ENCODE measurements at places on chromosomes 5 and 9. TPM values are rescaled to one million over a fixed set of nuclear protein-coding genes. Genes with fewer than 3 reads are reported as not detected.
A peak's percentile ranks its signal among the peaks of the same experiment; 100 is the strongest.

The DND1 gene
- 2.7 TPM for total RNA-seq

The SNCAIP gene
- not detected for total RNA-seq

The CFAP90 gene
- total RNA-seq, result not detected

The ANKRD33B gene
- total RNA-seq, result 10.2 TPM

DNA sequence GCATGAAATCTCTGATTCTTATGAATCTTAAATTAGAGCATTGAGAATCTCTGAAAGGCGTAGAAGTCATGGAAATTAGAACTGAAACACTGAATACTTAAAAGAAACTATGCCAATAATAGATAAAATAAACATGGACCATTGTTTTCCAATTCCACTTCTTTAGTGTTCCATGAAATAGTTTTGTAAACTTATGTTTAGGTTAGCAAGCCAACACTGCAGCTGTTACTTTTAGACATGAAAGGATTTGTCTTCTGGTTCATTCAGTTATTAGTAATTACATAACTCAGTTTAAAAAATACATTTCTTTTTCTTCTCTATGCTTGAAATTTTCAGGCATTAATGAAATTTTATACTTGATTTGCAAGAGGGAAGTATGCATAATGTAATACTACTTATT is 733.4 kb upstream of the NUDT12 start:
- H3K36me3 ChIP-seq, result no peaks in the 10 kb centered on the region
- H3K27me3 ChIP-seq, result no peaks in the 10 kb centered on the region
- no peak overlapping the region for H3K27ac ChIP-seq
- H3K4me3 ChIP-seq, result no peak overlapping the region

- DNase-seq, result no peak
- H3K27ac ChIP-seq, result no peak overlapping the region
- H3K36me3 ChIP-seq, result no peaks in the 10 kb centered on the region
- no peak overlapping the region for H3K4me3 ChIP-seq
- H3K4me1 ChIP-seq, result no peaks in the 10 kb centered on the region
- peaks cover 4% of the 10 kb centered on the region for H3K27me3 ChIP-seq
Measured at GRCh38 chr9:38373679-38374078, 18.8 kb upstream of the ALDH1B1 start.

DNA sequence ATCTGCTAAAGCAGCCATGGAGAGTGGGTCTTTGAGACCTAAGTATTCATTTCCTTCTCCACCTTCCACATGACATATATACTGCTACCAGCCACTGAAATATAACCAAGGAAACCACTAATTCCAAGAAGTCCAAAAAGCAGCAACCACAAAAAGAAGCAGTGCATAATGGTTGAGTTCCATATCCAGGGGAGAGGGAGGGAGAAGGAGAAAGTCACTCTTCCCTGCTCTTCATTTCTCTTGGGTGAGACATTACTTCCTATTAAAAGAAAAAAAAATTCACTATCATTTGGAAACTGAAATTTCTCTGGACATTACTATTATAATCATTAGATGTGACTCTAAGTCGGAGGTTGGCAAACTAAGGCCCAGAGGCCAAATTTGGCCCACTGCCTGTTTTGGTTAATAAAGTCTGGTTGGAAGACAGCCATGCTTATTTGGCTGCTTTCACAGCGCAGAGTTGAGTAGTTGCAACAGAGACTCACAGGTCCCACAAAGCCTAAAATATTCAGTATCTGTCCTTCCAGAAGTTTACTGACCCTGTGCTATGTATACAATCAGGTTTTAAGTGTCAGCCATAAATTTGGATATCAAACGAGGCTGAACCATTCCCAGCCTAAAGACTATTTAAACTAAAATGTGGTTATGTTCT is 168.6 kb downstream of the MPDZ start:
- H3K4me3 ChIP-seq, result no peak overlapping the region
- no peak overlapping the region for H3K27ac ChIP-seq
- no peaks in the 10 kb centered on the region for H3K4me1 ChIP-seq

DNA sequence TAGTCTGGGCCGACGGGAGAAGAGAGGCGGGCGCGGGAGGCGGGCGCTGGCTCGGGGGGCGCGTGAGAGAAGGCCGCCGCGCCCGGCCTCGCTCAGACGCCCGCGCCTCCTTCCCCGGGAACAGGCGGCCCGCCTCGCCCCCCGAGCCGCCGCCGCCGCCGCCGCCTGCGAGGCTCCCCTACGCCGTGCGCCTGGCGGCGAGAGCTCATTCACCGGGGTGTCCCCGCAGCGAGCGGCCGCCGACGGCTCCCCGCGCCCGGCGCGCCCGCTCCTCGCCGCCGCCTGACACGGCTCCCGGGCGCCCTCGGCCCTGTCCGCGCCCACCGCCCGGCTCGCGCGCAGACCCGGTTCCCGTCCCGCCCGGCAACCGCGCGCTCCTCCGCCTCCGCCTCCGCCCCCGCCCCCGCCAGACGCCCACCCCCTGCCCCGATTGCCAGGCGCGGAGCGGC is at the start of gene GNAQ:
TSS of gene GNAQ (minus strand) at position 368 of the 449 bp plus-strand sequence. CDS start 576 bp downstream, outside the sequence.
- peak within 1 kb of the TSS; percentile 88 for H3K27ac ChIP-seq
- peak within 1 kb of the TSS; percentile 90 for H3K4me3 ChIP-seq
- peak; percentile 71 for DNase-seq
- no peaks in the 10 kb centered on the region for H3K36me3 ChIP-seq

DNA sequence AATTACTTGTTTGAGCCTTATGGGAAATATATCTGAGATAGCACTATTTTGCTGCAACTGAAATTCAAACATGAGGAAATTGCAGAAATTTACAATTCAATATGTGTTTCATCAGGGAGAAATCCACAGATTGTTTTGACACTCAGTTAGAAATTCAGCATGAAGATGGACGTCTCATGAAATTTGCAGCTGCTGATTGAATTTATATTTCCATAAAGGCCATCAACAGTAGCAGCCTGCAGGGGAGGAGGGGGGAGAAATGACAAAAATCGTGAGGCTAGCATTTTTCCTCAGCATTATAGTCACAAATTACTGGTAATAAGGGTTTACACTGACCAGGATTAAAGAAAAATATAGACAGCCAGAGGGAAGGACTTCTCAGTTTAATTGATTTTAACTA is 81.0 kb downstream of the NDUFAF2 start:
- no peaks in the 10 kb centered on the region for H3K27me3 ChIP-seq
- H3K36me3 ChIP-seq, result peaks cover 20% of the 10 kb centered on the region
- no peak overlapping the region for H3K27ac ChIP-seq

GRCh38 chr5:120413686-120414085 is 50.4 kb upstream of the PRR16 start:
- H3K27me3 ChIP-seq, result no peaks in the 10 kb centered on the region
- no peaks in the 10 kb centered on the region for H3K36me3 ChIP-seq
- H3K27ac ChIP-seq, result no peak overlapping the region
- DNase-seq, result no peak
- H3K4me3 ChIP-seq, result no peak overlapping the region

GRCh38 chr9:70805949-70806348 is 315.5 kb downstream of the TRPM3 start:
- H3K4me1 ChIP-seq, result no peaks in the 10 kb centered on the region
- H3K27me3 ChIP-seq, result peaks cover 9% of the 10 kb centered on the region
- DNase-seq, result no peak
- H3K27ac ChIP-seq, result no peak overlapping the region

GRCh38 chr5:65506961-65507360 is 25.2 kb upstream of the ADAMTS6 start:
- H3K4me1 ChIP-seq, result peaks cover 2% of the 10 kb centered on the region
- H3K36me3 ChIP-seq, result peaks cover 3% of the 10 kb centered on the region
- H3K27me3 ChIP-seq, result no peaks in the 10 kb centered on the region
- H3K27ac ChIP-seq, result no peak overlapping the region
- H3K4me3 ChIP-seq, result no peak overlapping the region
- no peak for DNase-seq

DNA sequence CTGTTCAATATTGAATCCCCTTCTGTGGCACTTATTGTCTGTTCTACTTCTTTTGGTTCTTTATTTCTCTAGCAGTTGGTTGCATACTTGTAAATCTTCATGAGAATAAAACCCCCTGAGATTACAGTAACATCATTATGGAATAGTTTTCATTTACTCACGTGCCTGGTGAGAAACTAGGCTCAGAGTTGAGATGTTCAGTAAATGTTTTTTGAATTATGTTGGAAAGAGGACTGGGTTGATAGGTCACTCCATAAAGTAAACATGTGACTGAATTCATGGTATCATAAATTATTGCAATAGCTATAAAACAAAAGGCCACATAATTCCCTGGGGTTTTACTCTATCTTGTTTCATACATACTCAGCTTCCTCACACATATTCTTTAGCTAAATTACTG is 174.2 kb upstream of the C9orf72 start:
- no peak for DNase-seq
- H3K4me3 ChIP-seq, result no peak overlapping the region
- H3K4me1 ChIP-seq, result no peaks in the 10 kb centered on the region
- H3K36me3 ChIP-seq, result no peaks in the 10 kb centered on the region
- peaks cover 13% of the 10 kb centered on the region for H3K27me3 ChIP-seq
- no peak overlapping the region for H3K27ac ChIP-seq
